ENCODE measurements at places on chromosomes 13 and 19.
A peak's percentile ranks its signal among the peaks of the same experiment; 100 is the strongest.

GRCh38 chr19:16591803-16592556 is 19.8 kb upstream of the SLC35E1 start:
- DNase-seq, result no peak

GRCh38 chr19:22422211-22422610 is at the start of gene ZNF98:
ZNF98 (minus strand) TSS chr19:22422346; CDS start chr19:22422224, 122 bp downstream.
- DNase-seq, result no peak

DNA sequence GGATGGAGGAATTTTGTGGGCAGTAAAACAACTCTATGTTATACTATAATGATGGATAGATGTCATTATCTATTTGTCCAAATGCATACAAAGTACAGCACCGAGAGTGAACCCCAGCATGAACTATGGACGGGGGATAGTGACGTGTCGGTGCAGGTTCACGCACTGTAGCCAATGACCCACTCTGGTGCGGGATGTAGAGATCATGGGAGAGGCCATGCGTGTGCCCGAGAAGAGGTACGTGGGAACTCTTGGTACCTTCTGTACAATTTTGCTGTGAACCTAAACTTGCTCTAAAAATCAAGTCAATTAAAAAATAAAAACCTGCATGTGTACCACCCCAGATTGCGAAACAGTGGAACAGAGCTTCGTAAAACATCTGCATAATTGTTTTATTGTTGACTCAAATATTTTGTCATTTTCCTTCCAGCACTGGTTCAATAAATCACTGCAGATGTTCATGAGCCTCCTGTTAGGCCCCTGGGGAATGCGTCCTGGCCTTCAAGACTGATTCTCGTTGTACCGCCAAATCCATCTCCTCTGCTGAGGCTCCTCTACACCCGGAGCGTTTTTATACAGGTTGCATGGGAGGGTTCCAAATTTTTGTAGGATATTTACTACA is 30.9 kb downstream of the COL4A1 start:
- no peak for DNase-seq

DNA sequence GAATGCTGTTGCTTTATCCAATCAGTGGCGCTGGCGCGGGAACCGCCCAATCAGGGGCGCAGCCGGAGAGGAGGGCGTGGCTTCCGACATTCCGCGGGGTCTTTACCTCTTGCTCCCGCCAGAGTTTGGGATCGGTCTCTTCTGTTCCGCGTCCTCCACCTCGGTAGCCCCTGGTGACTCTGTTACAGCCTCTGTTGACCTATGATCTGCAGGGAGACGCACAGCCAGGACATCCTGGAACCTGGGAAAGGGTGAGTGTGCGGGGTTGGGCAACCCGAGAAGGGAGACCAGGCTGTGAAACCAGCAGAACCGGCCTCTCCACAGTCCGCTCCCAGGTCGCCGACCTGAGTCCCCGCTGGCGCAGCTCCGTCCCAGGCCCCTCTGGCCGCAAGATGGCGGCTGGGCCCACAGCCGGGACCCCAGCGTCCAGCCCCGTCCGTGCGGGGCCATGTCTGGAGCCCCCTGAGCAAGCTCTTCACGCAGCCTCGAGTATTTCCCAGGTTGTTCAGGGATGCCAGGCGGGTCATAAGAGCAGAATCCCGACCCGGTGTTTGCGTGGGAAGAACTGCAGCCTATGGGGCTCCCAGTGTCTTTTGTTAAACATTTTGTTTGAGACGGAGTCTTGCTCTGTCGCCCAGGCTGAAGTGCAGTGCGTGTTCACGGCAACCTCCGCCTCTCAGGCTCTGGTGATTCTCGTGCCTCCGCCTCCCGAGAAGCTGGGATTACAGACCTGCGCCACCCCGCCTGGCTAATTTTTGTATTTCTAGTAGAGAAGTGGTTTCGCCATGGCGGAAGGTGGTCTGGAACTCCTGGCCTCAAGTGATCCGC is 4.4 kb upstream of the ZNF681 start:
- DNase-seq, result peak; percentile 72

- peak; percentile 65 for DNase-seq
Measured at GRCh38 chr19:33639035-33639681, 17.4 kb downstream of the CHST8 start.

DNA sequence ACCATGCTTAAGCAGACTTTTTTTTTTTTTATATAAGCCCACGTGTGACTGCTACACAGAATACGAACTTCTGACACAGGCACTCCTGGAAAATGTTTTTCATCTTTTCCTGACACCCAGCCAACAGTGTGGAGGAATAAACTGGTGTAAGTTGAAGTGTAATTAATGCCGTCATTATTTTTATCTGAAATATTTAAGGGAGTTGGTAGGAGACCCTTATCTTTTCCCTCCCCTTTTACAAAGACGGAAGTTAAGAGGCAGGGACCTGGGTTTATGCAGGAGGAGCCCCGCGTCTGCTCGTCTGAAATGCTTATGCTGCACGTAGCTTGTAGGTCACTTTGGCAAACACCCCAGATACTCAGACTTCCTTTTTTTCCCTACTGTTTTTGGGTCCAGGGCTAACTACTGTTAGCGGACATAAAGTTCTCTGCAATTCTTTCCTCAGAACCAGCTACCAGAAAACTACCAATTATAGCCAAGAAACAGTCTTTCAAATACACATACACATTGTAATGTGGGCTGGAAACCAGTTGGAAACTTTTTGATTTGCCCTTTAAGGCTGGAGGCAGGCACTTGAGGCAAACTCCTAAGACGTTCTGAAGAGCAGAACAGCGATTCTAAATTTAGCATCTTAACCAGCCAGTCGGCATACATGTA is 50.8 kb downstream of the EFNB2 start:
- DNase-seq, result no peak

DNA sequence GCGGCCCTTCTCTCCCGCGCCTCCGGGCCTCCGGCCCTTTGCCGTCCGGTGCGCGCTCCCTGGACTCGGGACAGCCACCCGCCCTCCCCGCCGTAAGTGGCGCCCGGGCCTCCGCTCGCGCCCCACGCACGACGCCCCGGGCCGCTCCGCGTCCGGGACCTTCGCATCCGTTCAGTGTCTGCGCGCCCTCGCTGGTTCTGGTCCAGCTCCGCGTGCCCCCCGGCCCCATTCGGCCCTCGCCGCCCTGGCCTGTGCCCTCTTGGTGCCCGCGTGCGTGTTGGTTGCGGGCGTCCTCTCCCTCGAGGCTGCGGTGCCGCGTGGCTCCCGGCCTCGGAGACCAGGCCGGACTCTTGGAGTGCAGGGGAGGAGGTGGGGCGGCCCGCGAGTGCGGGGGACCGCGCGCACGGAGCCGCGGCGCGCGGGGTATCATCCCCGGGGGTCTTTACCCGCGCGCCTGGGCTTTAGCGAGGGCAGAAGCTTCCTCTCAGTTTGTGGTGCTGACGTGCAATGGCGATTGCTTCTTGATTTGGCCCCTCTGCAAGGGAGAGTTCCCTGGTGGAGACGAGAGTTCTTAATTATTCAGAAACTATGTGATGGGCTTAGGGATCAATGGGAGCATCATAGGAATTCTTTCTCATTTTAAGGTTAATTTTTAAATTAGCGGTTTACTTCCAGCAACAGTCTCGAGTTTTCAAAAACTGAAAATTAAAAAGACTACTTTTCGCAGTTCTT is 757 bp downstream of the WASF3 start:
- DNase-seq, result no peak

GRCh38 chr19:10637894-10638293 is 12.5 kb downstream of the SLC44A2 start:
- DNase-seq, result no peak

- DNase-seq, result peak; percentile 30
Measured at GRCh38 chr13:30319130-30319529, 11.8 kb upstream of the KATNAL1 start.

DNA sequence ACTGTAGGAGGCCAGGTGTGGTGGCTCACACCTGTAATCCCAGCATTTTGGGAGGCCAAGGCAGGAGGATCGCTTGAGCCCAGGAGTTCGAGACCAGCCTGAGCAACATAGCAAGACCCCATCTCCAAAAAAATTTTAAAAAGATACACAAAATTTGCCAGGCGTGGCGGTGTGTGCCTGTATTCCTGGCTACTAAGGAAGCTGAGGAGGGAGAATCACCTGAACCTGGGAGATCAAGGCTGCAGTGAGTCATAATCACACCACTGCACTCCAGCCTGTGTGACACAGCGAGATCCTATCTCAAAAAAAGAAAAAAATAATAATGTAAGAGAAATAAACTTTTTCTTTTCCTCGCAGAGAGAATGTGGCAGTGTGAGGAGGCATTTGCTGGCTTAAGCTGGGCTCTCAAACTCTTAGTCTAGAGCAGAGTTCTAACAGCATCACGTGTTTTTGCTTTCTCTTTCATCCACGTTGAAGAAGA is 21.1 kb downstream of the FAM187B start:
- DNase-seq, result no peak

DNA sequence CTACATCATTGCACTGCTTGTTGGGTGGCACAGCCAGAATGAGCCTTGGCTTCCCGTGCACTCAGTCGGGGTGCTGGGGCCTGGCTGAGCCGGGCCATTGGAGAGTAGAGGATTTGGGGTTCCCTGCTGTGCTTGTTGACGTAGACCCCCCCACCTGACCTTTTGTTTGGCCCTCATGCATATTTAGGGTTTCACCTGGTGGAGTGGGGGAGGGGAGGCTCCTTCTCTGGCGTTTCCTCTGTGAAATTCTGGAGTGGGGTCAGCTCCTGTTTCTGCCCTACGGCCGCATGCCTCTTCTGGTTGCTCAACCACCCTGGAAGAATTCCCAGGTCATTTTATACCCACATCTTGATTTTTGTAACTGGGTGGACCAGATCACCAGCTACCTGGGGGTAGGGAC is 82.8 kb downstream of the SIPA1L3 start:
- DNase-seq, result no peak

DNA sequence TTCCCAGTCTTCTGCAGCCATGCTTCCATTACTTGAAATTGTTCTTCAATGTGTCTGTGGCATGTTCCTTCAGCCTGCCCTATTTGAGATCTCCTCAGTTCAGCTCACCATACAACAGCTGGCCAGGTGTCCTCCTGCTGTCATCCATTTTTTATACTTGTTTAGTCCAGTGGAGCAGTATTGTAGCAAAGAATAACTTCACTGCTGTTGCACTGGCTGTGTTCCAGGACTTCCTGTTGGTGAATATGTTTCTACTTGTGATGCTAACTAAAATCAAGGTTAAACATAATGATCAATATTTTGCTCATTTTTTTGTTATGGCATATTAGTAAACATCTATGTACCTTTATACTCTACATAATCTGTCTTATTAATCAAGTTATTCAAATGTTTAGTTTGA is 1394.1 kb downstream of the PCDH9 start:
- DNase-seq, result peak; percentile 26

DNA sequence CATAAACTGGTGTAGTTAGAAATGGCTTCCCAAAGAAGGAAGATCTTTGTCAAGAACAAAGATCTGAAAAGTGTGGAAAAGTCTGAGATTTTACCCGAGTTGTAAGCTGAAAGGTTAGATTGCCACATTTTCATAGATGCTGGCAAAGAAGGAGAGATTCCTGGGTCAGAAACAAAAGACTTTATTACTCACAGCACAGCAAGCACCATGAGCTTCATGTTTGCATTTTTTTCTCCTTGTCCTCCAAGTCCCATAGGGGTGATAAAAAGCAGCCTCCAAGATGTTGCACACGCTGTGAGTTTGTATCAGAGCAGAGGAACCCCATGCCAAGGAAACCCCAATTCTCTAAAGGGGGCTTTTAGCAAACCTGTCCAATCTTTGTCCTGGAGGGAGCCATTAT is 29.3 kb downstream of the MZT1 start:
- no peak for DNase-seq

- no peak for DNase-seq
Measured at GRCh38 chr13:108993346-108993745, 363.9 kb downstream of the MYO16 start.

- DNase-seq, result no peak
Measured at GRCh38 chr19:7698583-7698982, 3.3 kb downstream of the FCER2 start.

- DNase-seq, result peak; percentile 51
Measured at GRCh38 chr13:45807520-45808099, 43.9 kb downstream of the SIAH3 start.

DNA sequence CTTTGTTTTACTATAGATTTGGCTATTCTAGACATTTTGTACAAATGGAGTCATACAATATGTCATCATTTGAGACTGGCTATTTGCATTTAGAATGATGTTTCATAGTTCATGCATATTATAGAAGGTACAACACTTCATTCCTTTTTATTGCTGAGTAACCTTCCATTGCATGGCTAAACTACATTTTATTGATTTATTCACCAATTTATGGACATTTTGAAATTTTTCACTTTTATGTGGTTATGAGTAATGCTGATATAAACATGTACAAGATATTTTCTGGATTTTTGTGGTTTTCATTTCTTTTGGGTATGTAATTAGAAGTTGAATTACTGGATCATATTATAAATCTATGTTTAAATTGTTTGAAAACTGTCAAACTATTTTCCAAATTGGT is 710.3 kb upstream of the SLITRK5 start:
- DNase-seq, result no peak

DNA sequence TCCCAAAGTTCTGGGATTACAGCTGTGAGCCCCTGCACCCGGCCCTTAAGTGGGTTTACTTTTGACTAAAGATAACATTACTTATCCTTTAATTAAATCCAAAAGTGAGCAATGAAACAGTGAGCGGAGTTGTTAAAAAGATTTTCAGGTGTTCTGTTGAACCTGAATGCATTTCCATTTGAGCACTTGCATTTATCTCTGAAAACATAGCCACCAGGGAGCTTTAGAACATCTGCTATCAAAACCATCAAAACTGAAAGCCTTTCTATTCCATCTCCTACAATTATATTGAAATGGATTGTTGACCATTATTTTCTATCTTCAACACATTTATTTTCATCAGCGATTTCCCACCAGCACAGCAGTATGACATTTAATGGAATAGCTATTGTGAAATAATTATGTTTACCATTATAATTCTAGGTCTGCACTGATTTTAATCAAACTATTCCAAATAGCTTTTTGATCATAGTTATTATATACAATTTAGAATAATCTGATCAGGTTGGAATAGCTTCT is 269.0 kb downstream of the FGF14 start:
- peak; percentile 95 for DNase-seq

GRCh38 chr13:51475727-51476501 is 23.1 kb upstream of the INTS6 start:
- no peak for DNase-seq

DNA sequence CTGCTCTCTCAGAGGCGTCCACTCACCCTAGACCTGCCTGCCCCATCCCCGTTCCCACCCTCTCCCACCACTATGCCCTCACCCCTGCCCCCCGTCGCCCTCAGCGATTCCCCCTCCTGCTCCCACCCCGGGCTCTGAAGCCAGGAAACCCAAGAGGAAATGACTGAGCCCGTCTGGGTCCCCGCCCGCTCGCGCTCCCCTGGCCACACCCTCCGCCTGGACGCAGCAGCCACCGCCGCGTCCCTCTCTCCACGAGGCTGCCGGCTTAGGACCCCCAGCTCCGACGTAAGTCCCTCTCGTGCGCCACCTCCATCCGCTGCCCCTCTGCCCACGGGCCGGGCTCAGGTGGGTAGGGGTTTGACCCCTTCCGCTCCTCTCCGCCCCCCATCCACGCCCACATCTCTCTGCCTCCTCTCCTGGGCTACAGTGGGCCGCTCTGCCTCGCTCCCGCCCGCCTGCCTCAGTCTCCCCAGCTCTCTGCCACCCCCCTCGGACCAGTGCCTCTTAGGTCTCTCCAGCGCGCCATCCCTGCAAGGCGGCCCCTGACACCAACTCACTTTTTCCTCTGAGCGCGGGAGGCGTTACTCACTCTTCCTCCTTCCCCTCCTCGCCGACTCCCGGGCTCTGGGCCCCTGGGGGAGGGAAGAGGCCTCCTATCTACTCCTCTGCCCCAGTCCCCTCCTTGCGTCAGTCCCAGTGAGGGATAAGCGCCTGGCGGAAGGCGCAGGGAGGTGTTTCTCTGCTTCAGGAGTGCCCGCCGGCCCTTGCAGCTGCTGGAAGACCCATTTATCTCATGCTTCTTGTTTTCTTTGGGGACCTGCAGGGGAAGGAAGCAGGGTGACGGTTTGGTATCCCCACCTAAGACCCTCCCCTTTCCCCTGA is at the start of gene FXYD5:
FXYD5 (plus strand) TSS at position 211 of the 882 bp plus-strand sequence. CDS start 816 bp downstream, outside the sequence.
- DNase-seq, result no peak

Measured in NCI-H2081 (cell line).